ENCODE measurements at places on chromosomes 4 and X.

DNA sequence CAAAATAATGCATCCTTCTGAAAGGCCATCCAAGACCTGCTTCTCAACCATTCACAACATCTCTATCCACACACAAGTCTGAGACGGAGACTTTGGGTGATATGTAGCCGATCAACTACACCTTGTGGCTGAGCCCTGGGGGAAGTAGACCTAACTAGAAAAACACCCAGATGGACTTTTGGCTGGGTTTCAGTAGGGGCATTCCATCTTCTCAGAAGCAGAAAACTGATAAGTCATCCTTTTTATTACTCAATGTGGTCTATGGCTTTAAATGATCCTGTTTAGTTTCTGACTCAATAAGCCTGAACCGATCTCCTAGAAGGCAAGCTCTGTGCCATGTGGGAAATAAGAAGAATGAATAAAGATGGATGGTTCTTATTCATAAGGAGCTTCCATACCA, 82.5 kb upstream of the AFF2 start:
- no peak for DNase-seq

DNA sequence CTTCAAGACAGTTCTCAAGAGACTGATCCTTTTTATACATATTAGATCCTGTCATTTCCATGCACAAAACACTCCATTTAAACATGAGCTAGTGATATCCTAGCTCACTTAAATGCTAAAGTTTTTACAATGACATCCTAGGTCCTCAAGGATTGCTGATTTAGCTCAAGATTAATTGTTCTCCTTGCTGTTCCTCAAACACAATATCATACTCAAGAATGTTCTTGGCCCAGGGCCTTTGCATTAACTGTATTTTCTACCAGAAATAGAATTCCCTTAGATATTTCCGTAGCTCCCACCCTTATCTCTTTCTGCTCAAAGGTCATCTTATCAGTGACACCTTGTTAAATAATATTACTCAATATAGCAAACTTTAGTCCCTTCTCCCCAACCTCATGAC, 270.1 kb downstream of the GALNTL6 start:
- DNase-seq, result no peak

- no peak for DNase-seq
Observed at GRCh38 chrX:154542723-154543424, 3.8 kb downstream of the G6PD start.

DNA sequence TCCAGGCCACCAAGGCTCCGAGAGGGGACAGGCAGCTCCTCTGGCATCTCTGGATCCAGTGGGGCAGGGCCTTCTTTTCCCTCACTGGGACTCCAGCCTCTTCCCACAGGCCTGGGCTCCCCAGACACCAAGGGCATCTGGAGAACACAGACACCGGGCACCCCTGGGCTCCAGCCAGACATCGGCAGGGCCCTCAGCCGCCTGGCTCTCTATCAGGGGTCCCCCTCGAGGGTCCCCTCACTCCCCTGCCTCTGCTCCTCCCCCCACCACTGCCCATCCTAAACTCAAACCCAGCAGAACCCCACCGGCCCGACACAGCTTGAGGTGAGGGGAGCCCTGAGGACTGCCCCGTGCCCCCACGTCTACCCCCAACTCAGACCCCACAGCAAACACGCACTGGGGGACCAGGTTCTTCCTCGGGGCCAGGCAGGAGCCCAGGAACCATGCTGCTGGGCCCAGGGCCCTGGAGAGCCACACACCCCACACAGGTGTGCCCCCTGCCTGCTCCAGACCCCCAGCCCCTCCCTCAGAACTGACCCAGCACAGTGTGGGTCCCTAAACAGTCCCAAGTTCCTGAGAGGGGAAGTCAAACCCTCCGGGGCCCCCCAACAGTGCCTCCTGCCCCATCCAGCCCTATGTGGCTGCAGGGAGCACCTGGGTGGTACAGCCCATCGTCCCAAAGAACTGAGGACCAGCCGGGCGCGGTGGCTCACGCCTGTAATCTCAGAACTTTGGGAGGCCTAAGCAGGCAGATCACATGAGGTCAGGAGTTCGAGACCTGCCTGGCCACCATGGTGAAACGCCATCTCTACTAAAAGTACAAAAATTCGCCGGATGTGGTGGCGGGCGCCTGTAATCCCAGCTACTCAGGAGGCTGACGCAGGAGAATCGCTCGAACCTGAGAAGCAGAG, 86.8 kb downstream of the FAM53A start:
- no peak for DNase-seq

DNA sequence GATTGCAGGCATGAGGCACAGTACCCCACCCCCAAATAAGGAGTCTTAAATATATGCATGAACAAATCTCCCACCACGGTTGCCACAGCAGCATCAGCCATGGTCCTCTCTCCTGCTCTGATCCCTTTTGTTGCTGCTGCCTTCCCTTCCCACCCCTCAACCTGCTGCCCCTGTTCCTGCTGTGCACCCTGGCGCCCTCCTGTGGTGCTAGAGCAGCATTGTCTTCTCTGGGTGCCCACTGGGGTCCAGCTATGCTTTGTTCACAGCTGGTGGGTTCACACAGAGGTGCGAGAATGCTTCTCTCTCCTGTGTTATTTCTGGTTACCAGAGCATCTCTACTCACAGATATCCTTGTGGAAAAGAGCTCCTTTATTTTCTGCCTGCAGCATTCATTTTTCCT, 116.2 kb downstream of the GATB start:
- DNase-seq, result no peak

- no peak for DNase-seq
Observed at GRCh38 chr4:142129931-142130330, 493.5 kb downstream of the IL15 start.

- DNase-seq, result no peak
Observed at GRCh38 chrX:19293606-19294325, 50.0 kb upstream of the PDHA1 start.

GRCh38 chrX:144791298-144791697, 456.0 kb upstream of the SPANXN1 start:
- DNase-seq, result no peak

All from adipocyte (in vitro differentiated cells).